Uterus (tissue), 4 donors: ENCODE measurements at places on chromosomes 5 and 9. TPM values are rescaled to one million over a fixed set of nuclear protein-coding genes. Genes with fewer than 3 reads are reported as not detected.

DNA sequence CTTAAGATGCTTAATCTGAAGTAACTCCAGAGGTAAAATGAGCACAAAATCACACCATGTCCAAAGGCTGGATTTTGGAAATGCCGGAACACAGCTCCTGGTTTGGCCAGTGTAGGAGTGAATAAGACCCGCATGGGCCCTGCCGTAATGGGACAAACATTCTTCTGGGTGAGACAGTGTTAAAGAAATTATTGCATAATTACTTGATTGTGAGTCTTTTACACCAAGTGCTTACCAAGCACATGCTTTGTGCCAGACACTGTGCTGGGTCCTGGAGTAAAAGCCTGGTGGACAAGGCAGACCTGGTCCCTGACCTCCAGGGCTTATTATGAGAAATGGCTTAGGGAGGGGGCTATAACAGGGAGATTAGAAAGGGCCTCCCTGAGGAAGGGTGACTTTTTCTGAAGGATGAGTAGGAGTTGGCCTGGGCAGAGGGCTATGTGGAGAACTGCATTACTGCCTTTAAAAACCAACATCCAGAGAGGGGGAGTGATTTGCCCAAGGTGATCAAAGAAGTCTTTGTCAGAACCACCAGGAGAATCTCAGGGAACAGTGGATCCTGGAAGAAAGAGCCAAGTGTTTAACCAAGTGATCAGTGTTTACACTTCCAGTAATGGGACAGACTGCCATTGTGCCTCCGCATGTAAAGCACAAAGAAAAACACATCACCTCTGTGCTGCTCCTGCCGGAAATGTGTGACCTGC is 3.5 kb downstream of the PDE6A start:
- no peak for DNase-seq

GRCh38 chr5:92444888-92445287 is 1061.8 kb upstream of the ARRDC3 start:
- DNase-seq: no peak

- DNase-seq: no peak
These were observed 1253.2 kb downstream of the EFNA5 start for GRCh38 chr5:106417566-106417965.

The SPINK13 gene
- 0.41 TPM for total RNA-seq
